Choroid plexus epithelial cell (primary cell): ENCODE measurements at places on chromosomes 3 and 15.

DNA sequence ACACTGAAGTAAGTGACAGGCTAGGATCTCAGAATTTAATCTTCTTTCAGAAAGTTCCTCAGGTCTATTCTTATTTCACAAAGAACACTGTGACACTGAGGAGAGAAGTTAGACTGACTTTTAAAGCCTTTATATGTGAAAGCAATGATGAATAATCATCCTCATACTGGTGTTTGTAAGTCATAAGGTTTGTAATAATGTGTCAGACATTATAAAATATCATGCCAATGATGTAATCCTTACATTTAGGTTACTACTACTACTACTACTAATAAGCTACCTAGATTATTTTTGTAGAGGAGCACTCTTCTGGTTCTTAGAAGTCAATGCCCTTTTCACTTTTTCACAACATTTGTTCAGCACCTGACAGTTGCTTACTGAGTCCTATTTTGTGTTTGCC, 33.4 kb downstream of the FANCD2OS start:
- no peak for DNase-seq

GRCh38 chr3:186003610-186004009, 65.8 kb upstream of the TRA2B start:
- DNase-seq, result no peak

DNA sequence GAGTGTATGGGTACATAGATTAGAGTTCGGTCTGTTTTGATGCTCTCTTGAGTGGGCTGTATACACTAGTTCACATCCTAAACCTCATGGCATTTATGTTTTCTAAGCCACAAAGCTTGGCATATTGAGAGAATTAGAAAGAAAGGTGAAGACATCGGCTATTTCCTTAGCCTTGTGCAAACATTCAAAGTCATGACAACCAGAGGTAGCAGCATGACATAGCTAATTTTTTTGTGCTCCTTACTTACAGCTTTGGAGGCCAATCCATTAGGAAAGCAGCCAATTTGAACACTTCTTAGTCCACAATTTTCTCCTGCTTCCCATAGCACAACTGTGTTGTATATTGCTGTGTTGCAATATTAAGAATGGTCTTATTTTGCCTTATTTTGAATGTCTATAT, 21.5 kb upstream of the AADAC start:
- DNase-seq, result no peak

- DNase-seq, result peak; percentile 71
Observed at GRCh38 chr3:177598097-177598833, 401.0 kb upstream of the TBL1XR1 start.

- peak; percentile 1 for DNase-seq
Observed at GRCh38 chr3:97763586-97764406, 762 bp upstream of the ARL6 start.

DNA sequence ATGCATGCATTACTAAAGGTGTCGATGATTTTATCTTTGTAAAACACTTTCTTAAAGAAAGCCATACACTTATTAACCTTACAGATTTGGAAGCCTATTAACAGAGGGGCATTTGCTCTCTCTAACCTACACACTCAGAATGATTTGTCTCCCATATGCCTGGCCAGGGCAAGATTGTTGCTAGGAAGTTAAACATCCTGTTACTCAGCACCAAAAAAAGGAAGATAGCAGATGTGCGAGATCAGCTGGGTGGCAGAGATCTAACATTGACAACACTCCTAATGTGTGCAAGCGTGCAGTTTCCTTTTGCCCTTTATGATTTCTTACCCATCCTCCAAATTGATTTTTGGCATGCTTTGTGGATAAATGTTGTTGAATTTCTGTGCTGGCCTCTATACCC, 73.9 kb upstream of the TMEM108 start:
- DNase-seq, result no peak

GRCh38 chr3:179933080-179933479, 103.7 kb downstream of the PEX5L start:
- DNase-seq, result no peak

DNA sequence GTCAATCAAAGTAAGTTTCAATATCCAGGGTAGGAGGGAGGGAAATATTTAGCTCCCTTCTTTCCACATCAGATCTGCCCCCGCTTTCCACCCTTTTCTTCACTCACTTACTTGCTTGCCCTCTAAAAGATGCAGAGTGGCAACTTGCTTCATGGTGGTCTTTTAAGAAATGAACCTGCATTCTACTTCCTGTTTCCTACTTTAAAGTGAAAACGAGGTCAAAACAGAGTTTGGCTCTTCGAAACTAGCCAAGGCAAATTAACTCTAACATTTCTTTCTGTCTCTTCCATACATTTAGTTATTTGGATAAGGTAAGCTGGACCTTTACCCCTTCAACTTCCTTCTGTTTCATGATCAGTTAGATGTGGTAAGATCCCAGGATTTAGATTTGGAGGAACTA, 34.2 kb upstream of the PEX5L start:
- no peak for DNase-seq

DNA sequence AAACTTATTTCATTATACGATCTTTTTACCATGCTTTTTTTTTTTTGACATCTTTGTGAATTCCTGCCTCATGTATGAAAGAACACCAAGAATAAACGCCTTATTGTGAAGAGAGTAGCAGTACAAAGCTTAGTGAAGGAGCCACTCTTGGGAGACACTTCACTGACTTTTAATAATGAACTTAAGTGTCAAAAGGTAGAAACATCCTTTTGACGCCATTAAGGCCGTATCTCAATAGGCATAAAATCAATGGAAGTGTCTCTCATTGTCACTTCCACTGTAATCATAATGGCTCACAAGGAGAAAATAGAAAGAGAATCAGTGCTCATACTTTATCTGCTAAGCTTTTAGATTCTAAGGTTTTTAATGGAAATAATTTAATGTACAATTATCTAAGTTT, 657.8 kb downstream of the DIPK2A start:
- no peak for DNase-seq
